ENCODE measurements at places on chromosomes 12 and 14.

GRCh38 chr12:89863493-89863938, 154.9 kb upstream of the ATP2B1 start:
- peak; percentile 35 for DNase-seq

- no peak for DNase-seq
These were observed 721 bp downstream of the CABP1 start for GRCh38 chr12:120640861-120641833.

DNA sequence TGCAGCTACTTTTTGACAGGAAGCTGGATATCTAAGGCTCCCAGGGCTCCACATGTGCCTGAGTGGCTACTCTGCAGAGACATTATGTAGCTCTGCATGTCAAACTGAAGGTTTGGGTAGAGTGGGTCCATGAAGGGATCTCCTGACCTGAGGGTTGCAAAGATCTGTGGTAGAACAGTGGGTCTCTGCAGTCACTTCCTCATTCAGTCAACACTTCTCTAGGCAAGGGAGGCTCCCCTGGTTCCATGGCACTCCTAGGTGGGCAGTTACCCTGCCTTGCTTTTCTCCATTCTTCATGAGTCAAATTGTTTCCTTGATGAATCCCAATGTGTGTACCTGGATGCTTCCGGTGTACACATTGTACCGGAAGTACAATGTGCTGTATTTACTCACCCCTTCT, 57.4 kb downstream of the CMAS start:
- no peak for DNase-seq

DNA sequence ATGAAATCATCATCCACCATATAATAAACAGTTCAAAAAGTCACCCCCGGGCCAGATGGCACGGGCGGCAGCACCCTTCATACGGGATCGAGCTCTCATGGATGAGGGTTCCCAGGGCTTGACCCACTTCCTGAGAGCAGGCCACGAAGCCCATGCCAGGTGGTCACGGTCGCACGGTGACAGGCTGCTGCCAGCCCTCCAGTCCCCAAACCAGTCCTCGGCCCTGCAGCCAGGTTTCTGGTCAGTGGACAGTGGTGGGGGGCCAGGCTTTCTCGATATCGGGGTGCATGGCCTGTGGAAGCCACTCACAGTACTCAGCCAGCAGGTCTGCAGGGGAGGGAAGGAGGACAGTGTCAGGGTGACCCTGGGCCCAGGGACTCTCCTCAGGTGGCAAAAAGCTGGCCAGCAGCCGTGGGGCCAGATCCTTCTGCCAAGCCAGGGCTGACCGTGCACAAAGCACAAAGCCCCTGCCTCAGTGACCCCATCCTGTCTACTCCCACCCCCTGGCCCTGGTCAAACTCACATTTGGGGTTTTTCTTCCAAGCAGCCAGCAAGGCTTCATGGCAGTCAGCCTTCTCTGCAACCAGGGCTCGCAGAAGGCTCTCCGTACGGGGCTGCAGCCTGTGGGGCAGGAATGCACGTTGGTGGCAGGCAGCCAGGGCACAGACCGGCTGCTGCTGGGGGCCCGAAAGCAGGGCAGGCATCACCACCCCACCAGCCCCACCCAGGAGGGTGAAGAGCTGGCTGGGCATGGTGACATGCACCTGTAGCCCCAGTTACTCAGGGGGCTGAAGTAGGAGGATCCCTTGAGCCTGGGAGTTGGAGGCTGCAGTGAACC, 33.3 kb upstream of the UBC start:
- no peak for DNase-seq

DNA sequence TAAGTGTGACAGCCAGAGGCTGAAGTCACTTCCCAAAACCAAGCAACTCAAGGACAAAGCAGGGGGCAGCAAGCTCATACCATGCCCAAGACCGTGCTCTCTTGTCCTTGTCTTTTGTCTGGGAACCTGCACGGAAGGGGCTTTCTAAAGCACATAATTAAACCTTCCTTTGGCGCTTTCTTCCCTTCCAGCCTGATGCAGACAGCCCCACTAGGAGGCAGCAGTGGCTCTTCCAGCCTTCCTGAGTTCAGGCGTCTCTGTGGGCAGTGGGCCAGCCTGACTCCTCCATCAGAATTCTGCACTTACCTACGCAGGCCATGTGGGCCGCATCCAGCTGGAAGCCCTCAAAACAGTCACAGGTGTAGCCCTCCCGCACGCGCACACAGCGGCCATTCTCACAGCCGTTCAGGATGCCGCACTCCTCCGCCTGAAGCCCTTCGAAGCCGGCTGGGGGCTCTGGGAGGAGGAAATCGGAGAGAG, 7.6 kb downstream of the ISCA2 start:
- no peak for DNase-seq

DNA sequence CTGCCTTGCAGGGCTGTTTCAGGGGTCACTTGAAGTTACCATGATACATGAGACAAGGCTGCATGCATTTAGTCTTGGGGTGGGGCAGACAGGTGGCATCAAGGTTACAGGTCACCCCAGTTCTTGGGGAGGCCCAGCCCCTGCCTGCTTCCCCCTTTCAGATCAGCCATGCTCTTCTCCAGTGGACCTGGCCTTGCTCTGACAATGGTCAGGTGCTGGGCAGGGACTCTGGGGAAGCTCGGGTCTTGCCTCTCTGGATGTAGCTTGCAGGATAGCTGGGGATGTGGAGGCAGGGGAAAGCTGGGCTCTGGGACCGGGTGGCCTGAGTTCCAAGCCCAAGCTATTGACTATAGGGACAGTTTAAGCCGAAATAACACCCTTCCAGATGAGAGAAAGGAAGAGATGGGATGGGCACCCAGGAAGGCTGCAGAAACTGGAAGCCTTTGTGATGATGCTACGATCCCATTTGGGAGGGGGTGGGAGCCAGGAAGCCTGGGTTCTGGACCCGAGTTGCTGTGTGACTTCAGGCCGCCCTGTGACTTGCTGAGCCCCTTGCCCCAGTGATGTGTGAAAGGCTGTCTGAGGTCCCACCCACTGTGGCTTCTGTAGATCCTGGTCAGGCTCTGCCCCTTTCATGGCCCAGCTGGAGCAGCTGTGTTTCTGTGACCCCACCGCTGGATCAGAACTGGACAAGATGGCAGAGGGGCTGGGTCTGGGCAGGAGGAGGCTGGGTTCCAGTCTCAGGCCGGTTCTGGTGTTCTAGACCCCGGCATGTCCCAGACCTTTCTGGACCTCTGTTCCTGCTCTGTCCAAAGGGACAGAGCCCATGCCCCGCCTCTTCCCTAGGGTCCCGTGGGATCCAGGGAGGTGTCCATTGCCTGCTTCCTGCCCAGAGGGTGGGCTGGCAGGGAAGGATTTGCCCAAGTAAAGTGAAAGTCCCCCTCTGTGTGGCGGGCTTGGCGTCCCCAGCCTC, 2.1 kb downstream of the TNFAIP2 start:
- DNase-seq, result no peak

- DNase-seq, result no peak
These were observed 859.7 kb downstream of the GALC start for GRCh38 chr14:87133073-87133801.
